ENCODE measurements at places on chromosomes 5 and 9.

DNA sequence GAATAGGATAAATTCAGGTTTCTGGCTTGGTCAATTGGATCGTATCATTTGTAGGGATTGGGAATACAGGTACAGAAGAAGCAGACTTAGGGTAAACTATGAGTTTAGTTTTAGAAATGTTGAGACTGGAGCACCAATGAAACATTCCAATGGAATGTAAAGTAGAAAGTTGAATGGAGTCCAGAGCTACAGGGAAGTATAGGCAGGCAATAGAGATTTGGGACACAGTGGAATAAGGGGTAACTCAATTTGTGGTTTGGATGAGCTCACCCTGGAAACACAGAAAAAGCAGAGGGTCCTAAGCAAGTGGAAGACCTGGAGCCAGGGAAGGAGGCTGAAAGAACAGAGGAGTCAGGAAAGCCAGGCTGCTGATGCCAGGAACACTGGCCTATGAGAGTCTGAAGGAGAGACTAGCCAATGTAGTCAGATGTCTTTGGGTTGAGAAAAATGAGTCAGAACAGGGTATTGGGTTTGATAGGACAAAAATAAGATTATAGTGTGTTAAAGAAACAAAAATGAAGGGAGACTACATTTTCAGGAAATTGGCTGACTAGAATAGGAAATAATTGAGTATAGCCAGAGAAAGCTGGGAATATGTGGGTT lies 72.8 kb downstream of the STARD4 start:
- DNase-seq, result no peak

DNA sequence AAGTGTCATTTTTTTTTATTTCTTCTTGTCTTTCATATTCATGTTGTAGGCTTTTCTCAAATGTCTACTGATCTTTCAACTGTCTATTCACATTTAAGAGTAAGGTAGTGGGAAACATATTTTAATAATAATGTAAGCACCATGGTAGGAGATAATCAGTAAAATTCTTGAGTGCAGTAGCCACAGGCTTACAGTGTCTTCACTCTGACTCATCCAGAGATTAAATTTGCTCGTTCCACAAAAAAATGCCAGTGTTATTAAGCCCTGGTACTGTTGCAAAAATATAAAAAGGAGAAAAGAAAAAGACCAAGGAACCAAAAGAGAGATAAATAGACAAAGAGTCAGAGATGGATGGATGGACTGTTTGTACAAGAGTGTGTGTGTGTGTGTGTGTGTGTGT lies 43.0 kb downstream of the PARP8 start:
- no peak for DNase-seq

- no peak for DNase-seq
These were observed 221.9 kb downstream of the GABRG2 start for GRCh38 chr5:162289489-162289888.

DNA sequence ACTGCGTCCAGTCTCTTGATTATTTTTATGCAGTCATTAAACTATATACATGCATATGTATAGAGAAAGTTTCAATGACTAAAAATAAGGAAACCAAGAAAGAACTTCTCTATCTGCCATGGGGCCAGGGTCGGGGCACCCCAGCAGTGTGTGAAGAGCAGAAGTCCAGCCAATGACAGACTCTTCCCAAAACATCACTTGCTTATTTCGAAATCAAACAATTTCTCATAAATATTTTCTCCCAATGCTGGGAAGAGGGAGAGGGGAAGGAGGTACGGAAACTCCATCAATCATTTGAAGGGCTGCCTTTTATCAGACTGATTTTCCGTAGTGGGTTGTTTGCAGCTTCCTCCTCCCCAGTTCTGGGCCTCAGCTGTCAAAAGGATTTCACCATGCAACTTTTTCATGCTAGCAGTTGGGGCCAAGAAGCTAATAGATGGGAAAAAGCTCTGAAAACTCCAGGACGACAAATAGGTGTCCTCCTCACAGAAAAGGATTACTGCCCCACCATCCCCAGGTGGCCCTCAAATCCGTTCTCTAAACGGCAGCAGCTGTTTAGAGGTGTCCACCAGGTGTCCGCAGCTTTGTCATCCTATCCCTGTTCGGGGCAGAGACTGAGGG lies 617 bp upstream of the FPGS start:
- DNase-seq, result no peak

GRCh38 chr9:109391176-109391575 lies 70.3 kb upstream of the EPB41L4B start:
- DNase-seq, result no peak

GRCh38 chr9:18579536-18579935 lies 105.6 kb downstream of the ADAMTSL1 start:
- no peak for DNase-seq

DNA sequence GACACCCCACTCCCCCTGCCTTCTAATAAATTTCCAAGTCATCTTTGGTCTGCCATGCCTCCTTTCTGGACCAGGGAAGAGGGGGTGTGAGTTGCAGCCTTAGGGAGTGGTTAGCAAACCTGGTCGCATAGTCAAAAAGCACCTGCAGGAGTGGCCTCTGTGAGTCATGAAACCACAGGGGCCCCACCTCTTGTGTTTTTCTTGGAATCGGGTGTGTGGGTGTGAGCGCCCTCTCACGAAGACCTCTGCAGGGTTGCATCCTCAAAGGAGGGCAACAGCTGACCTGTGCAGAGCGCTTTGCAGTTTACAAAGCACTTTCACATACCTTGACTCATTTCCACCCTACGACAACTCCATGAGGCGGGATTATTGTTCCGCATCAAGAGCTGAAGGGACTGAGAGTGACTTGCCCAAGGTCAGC lies 36.8 kb upstream of the TEX48 start:
- peak; percentile 79 for DNase-seq

- DNase-seq, result no peak
These were observed 236.0 kb upstream of the ZNF462 start for GRCh38 chr9:106626936-106627335.

GRCh38 chr9:137303151-137303892 lies 1.3 kb upstream of the NRARP start:
- no peak for DNase-seq

DNA sequence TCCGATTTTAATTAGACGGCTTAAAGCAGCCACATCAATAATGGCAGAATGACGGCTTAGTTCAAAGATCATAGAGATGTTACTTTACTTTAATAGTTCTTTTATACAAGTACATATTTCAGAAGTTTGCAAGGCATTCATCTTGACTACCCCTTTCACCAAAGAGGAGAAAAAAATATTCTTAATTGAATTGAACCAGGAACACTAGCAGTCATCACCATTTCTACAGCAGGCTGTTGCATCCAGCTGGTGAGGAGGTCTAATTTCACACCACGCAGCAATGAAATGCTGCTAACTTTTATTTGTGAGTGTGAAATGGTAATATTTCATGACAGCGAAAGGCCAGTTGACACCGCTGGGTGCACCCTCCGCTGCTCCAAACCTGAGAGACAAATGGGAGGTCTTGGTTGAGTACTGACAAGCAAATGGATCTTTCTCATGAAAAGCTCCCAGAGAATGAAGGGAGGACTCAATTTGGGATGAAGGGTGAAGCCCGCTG lies 322.2 kb downstream of the GLIS3 start:
- no peak for DNase-seq

- no peak for DNase-seq
These were observed 255.9 kb upstream of the ADRA1B start for GRCh38 chr5:159660401-159660800.

DNA sequence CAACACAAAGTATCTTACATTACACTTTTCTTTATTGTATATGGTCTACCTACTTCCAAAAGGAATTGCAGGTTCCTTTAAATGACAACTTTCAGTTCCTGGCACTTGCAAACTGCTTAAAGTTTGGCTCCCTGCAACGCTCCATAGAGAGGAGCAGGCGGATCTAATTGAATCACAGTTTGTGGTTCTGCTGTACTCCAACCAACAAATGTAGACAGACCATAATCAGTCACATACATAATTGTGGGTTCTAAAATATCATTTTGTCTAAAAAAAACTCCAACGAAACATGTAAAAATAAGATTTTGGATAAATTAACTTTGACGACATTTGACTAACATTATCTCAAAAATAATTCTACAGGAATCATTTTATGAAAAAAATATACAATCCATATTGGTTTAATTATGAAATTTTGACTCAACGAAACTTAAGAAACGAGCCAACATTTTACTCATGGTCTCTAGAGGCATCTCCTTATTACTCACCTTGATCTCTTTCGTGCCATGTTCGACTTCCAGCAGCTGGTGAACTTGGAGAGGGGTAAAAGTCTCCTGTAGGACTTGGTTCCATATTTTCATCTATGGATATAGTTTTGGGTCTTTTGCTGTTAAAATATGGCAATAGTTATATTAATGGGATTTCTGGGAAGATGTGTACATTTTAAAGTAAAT lies 167.6 kb downstream of the NFIB start:
- DNase-seq, result no peak

DNA sequence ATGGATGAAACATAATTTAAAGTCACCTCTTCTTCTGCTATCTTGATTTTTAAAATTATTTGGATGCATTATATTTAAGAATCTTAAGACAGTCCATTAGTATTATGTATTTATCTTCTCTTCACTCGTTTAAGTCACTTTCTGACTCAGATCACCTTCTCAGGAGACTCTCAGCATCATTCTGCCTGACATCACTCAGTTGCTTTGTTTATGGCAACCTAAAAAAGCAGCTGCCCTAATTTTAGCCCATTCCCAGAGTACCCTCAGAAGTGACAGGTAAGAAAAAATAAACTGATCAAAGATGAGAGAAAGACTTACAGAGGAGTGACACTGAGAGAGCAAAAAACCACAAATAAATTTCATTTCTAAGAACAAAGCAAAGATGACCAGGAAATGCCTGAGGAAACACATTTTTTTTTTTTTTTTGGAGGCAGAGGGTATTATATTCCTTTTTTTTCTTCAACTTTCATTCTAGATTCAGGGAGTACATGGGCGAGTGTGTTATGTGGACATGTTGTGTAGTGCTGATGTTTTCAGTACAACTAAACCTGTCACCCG lies 140.5 kb downstream of the MUSK start:
- DNase-seq, result no peak

DNA sequence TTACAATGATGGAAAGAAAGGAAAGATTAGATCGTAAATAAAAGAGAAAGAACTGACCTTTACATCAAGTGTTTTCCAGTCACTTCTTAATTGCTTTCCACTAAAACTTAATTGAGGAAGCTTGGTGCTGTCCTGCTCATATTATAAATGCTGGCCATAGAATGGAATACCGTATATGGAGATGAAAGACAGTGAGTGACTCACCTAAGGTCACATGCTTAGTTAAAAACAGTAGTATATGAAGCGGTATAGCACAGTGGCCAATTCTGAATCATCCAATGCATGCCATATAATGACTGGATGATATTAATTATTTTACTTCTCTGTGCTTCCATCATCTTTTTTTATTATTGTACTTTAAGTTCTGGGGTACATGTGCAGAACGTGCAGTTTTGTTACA lies 482.4 kb upstream of the SGCD start:
- no peak for DNase-seq

- no peak for DNase-seq
These were observed 17.6 kb downstream of the PDGFRB start for GRCh38 chr5:150137997-150138396.

GRCh38 chr9:99889120-99889519 lies 17.3 kb upstream of the STX17 start:
- no peak for DNase-seq

- DNase-seq, result no peak
These were observed 134.4 kb downstream of the FGF1 start for GRCh38 chr5:142551338-142552067.

DNA sequence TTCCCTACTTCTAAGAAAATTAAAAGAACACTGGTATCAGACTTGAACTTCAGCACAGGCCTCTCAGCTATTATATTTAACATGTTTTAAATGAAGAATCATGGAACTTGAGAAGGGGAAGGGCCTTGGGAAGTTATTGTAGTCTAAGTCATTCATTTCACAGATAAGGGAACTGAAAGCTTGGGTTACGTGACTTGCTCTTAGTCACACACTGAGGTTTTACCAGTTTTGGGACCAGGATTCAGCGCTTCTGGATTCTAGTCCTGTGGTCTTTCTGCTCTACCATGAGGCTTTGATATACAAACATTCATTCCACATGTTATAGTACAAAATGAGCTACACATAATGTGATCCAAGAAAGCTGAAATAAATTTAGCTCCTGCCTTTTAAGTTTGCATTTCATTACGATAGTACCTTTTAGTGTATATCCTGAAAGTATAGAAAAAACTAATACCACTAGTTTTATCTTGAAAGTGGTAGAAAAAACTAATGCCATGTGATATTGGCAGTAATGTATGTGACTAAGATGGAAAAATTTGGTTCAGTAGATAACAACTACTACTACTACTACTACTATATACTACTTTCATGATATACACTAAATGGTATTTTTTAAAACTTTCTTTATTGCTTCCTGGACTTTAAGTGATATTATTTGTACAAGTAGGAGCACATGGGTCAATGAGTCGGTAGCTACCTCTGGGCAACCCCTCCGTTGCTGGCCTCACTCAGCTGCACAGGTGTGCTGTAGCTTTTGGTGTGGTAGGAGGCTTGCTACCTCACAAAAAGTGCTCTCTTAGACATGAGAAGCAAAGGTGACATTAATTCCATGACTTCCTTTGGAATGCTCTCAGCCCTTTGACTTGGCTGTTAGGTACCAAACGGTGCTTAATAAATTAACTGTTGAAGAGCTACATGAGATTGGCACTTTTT lies 40.7 kb downstream of the F2RL2 start:
- peak; percentile 22 for DNase-seq

DNA sequence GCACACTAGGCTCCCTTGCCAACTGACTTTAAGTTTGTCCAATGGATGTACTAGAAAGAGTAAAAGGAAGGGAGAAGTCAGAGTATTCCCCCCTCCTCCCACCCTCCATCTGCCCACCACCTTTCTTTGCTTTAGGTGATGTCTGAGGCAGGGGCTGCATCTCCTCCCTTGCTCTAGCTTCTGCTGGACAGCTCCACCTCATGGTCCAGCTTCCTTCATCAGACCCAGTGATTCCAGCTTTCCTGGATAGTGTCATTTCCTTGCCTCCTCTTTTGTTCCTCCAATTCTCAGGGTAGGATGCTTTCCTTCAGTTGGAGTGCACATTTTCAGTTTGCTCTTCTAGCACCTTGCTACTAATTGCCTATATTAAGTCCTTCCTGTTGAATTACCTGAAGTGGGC lies 67.4 kb downstream of the RAD23B start:
- DNase-seq, result no peak

- DNase-seq, result no peak
These were observed 35.2 kb downstream of the LMNB1 start for GRCh38 chr5:126812199-126812570.
